ENCODE measurements at places on chromosomes 5 and 9. TPM values are rescaled to one million over a fixed set of nuclear protein-coding genes. Genes with fewer than 3 reads are reported as not detected.

DNA sequence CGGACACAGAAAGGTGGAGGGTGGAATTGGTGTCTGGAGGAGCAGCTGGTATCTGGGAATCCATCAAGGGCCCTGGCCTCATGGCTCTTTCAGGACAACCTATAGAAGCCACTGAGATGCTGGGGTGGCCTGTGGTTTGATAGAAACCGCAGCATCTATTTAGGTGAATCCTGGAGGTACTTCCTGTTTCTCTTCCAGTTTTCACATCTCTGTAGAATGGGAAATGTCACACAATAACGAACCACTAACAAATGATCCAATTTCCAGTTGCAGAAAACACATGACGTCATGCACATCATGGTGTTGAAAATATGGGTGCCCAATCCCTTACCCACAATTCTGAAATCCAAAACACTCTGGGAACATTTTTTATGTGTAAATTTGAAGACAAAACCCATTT lies 52.2 kb downstream of the ROPN1L start:
- no peak for DNase-seq

- DNase-seq, result no peak
Observed at GRCh38 chr5:63400079-63400478, 562.2 kb downstream of the HTR1A start.

DNA sequence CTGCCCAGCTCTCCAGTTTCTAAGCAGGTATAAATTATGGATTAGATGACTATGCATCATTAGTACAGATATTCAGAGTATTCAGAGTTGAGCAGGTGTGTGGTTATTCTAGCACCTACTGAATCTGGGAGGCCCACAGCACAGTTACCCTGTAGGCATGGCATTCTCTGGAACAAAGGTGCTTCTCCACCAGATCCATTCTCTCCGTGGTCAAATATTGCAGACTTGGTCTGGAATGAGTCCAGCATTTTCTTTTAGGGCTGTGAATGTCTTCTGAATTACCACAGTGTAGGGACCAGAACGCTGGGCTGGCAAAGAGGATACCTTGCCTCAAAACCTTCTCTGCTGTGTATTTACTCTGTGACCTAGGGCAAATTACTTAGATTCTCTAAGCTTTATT lies 116.8 kb downstream of the ARHGAP26 start:
- no peak for DNase-seq

GRCh38 chr5:168852329-168852728 lies 273.2 kb upstream of the PANK3 start:
- DNase-seq, result no peak

DNA sequence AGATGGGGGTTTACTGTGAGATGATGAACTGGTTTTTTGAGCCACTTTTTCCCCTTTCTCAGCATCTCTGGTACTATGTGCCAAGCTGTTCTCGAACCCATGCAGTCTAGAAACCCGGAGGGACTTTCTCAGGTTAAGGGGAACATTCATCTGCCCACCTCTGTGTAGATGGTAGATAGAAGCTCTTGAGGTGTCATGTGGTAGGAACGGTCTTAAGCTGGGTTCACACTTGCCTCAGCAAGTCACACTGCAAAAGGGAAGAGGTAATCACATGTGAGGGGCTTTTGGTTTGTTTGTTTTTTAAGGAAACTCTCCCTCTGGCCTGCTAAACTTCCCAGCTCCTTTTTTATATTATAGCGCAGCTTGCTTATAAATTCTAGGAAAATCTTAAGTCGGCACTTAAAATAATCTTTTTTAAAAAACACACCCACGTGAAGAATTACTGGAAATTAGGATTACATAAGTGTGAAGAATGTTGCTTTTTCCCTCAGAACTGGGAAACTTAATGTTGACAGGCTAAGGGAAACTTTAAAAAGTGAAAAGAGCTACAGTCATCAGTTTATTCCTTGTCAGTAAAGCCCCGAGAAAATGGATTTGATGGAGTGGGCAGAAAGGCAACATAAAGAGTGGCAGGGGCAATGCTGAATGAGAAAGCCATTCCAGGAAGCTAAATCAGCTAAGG lies 430.3 kb downstream of the ARHGEF28 start:
- no peak for DNase-seq

- no peak for DNase-seq
Observed at GRCh38 chr5:87329114-87329513, 61.4 kb downstream of the RASA1 start.

- no peak for DNase-seq
Observed at GRCh38 chr9:33049680-33050361, 24.7 kb downstream of the DNAJA1 start.

- DNase-seq, result no peak
Observed at GRCh38 chr9:12735665-12736064, 39.2 kb upstream of the LURAP1L start.

- DNase-seq, result no peak
Observed at GRCh38 chr9:98576859-98577258, 131.9 kb downstream of the GABBR2 start.

DNA sequence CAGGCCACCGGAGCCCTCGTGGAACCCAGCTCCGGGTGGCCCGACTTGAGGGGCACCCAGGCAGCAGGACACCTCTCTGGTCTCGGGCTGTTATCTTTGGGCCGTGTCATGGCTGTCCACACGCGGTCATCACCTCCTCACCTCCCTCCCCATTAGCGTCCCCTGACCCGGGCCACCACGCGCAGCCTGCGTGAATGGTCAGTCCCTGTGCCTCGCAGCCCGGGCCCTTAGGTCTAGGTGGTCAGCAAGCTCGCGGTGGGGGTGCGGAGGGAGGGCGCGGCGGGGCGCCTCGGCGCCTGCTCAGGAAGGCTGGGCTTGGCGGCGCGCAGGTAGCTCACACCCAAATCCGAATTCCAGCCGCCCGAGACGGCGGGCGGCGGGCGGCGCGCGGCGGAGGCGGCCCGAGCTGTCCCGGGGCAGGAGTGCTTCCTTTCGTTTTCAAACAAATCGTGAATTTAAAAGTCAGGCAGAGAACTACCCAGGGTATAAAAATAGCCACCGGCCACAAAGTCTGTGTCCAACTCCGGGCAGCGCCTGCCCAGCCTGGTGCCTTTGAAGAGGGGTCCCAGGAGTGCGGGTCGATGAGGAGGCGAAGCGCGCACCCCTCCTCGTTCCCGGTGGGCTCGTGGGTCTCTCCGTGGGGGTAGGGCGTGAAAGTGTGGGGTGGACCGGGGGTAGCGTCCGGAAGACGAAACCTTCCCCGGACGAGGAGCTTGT lies 1.0 kb upstream of the RXRA start:
- DNase-seq, result no peak

- DNase-seq, result no peak
Observed at GRCh38 chr9:115596021-115596745, 478.2 kb upstream of the TNC start.

GRCh38 chr5:93348231-93348630 lies 232.8 kb downstream of the NR2F1-AS1 start:
- no peak for DNase-seq

DNA sequence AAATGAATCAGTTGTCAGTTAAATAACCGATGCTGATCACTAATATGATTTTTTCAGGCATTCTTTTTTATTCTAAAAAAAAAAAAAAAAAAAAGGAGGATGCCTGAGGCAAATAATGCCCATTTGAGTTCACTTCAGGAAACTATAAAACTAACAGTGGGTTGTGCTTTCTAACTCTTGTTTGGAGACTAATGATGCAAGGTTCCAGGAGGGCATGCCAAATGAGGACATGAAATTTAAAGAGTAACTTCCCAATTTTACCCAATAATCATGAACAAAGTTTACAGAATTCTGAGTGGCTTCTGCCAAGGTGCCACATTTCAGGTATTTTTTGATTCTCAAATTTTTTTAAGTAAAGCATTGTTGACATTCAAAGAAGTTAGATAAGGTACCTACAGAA lies 41.0 kb downstream of the CEP120 start:
- DNase-seq, result no peak

GRCh38 chr5:72956324-72957140 lies 691 bp downstream of the FCHO2 start:
- peak; percentile 65 for DNase-seq

- DNase-seq, result no peak
Observed at GRCh38 chr5:93925321-93925720, 183.9 kb upstream of the POU5F2 start.

- DNase-seq, result no peak
Observed at GRCh38 chr5:150485693-150486401, 22.1 kb upstream of the NDST1 start.

DNA sequence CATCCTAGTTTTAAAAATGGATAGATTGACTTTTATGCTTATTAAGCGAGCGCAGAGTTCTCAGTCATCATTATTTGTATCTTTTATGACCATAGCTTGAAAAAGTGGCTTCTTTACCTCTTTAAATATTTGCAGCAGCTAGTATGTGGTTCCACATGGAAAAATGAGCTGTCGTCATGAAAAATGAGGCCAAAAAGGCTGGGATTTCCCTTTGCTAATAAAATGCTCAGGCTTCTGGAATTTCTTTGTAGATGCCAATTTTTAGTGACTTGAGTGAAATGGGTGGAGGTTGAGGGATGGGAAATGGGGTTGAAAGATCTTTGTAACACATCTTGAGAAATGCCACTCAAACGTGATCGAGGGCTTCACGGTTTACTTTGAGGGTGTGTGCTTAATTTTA lies 35.2 kb downstream of the RAI14 start:
- DNase-seq, result no peak

The SEC24A gene
- 42.1 TPM for total RNA-seq

The ADAMTS12 gene
- not detected for total RNA-seq

The SYNPO gene
- total RNA-seq, result 9.3 TPM

The ARHGEF39 gene
- total RNA-seq, result 14.2 TPM

The HINT1 gene
- 219 TPM for total RNA-seq

The PRLR gene
- not detected for total RNA-seq

The LECT2 gene
- not detected for total RNA-seq

The EIF4E1B gene
- total RNA-seq, result not detected

The GADD45G gene
- 24.3 TPM for total RNA-seq

The MEIKIN gene
- total RNA-seq, result not detected

The SMIM33 gene
- not detected for total RNA-seq

The PCDHGC5 gene
- total RNA-seq, result not detected

The LCN1 gene
- not detected for total RNA-seq

The ADAMTS6 gene
- total RNA-seq, result 0.10 TPM

The MYMK gene
- total RNA-seq, result not detected

All from natural killer cell treated with Interleukin-12 subunit alpha and Interleukin-12 subunit beta and Interleukin-15 and Interleukin-18, amount 100 ng/mL, for 72 hours (primary cell).